Fibroblast of mammary gland (primary cell): ENCODE measurements at places on chromosomes 4 and X.

DNA sequence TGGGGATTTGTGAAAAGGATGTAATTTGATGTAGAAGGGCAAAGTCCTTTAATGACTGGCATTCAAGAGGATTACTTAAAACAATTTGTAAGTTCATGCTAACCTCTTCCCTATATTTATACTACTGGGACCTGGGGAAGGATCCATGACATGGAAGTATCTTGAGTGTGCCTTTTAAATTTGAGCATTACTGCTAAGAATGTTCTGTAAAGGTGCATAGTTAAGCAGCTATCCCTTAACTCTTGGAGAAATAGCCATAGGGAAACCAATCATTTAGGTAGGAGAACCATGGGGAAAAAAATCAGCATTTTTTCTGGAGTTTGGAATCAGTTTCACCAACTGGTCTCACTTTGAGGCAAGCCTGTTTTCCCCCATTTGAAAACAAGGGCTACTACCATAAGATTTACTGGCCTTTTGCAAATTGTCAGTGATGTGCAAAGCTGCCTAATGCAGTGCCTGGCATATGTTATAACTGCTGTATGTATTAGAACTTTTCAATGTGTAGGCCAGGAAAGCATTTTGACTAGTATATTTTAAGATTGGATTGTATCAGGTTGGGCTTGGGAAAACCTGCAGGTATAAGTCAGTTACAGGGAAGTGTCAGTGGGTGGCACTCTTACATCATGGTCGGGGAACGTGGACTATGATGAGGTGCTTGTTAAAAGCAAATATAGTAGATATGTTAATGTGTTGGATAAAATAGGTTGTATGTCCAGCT, 72.1 kb downstream of the PRSS12 start:
- DNase-seq: peak; percentile 81

DNA sequence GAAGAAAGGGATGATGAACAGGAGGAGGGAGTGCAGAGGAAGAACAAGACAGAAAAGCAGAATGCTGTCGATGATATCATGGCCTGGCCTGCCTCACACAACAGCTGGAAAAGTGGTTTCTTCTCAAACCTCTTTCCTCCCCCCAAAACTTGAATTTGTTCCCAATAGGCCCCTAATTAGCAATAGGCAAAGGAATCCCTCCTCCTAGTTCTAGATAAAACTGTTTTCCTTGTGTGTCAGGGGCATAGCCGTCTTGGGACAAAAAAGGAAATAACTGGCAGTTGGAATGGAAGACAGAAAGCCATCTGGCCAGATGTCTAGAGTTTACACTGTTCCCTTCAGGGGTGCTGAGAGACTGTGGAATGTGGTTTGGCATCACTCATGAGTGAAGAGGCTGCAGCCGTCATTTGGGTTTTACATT, 177.8 kb upstream of the C1QTNF7 start:
- DNase-seq: peak; percentile 59

GRCh38 chr4:161133586-161134276, 1030.1 kb downstream of the FSTL5 start:
- no peak for DNase-seq

GRCh38 chr4:2044119-2044485, 15.0 kb upstream of the NAT8L start:
- DNase-seq: no peak

DNA sequence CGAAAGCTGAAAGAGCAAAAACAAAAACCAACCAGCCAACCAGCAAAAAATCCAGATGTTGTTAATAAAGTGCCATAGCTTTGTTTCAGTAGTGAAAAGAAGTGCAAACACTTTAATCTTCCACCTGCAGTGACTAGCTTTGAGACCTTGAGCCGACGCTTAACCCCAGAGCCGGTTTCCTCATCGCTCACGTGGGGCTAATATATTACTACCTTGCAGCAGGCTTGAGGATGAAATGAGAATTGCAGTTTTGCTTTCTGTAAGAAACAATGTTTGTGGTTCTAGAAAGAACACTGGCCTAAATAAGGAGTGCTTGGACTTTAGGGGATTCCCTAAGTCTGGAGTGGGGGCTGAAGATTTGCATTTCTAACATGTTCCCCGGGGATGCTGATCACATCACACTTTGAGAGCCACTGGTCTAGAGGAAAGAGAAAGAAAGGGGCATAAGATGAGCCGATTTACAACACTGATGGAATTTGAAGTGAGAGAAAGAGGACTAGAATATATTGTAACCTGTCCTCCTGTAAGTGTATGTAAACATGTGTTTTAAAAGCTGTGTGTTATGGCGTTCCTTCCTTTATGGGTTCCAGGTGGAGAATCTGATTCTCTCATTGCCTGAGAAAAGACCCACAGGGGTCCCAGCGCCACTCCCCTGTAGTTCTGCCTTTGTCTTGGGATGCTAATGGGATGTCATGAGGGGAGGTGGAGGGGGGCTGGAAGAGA, 1.4 kb downstream of the FGF2 start:
- peak; percentile 72 for DNase-seq

DNA sequence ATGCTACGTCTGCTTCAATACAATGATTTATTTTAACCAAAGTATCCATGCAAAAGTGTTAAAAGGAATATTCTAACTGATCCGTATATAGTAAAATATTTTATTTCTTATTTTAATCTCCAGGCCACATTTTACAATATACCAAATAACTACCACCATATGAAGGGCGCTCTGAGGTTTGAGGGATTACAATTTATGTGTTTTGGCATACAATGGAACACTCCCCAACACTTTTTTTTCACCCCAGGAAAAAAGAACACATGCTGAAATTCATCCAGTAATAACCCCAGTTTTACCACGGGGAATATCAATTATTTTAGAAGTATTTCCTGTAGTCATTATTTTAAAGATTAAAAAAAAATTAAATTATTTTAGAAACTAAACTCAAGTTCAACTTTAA, 65.4 kb downstream of the APBB2 start:
- no peak for DNase-seq

- DNase-seq: no peak
These were observed 20.9 kb downstream of the HNRNPD start for GRCh38 chr4:82352825-82353366.

- no peak for DNase-seq
These were observed 129.8 kb downstream of the TBCK start for GRCh38 chr4:106186201-106186600.

GRCh38 chrX:48648336-48648751, 35.3 kb upstream of the WAS start:
- DNase-seq: peak; percentile 63

DNA sequence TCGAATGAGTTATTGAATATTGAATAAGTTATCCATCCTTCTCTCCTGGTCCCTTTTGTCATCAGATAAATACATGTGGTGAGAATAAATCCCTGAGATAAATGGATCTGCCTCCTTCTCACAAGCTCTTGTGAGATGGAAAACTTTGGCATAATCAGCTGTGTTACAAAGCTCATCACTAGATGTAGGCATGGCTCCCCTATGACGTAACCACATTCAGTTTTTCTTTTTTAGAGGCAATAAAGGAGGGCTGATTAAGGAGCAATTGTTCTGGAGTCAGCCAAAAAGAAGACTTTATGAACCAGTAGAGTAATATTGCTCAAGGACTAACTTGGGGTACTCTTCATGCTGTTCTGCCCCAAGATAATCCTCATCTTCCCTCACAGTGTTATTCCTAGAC, 90.5 kb upstream of the GATB start:
- DNase-seq: no peak

DNA sequence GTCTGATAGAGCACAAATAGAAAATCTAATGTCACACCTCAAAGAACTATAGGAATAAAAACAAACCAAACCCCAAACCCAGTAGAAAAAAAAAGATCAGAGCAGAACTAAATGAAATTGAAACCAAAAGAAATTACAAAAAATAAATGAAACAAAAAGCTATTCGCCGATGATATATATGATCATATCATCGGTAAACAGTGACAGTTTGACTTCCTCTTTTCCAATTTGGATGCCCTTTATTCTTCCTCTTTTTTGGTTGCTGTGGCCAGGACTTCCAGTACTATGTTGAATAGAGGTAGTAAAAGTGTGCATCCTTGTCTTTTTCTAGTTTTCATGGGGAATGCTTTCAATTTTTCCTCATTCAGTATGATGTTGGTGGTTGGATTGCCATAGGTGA, 215.3 kb upstream of the AR start:
- DNase-seq: no peak
